ENCODE measurements at places on chromosomes 2 and 18. TPM values are rescaled to one million over a fixed set of nuclear protein-coding genes. Genes with fewer than 3 reads are reported as not detected.
A peak's percentile ranks its signal among the peaks of the same experiment; 100 is the strongest.

DNA sequence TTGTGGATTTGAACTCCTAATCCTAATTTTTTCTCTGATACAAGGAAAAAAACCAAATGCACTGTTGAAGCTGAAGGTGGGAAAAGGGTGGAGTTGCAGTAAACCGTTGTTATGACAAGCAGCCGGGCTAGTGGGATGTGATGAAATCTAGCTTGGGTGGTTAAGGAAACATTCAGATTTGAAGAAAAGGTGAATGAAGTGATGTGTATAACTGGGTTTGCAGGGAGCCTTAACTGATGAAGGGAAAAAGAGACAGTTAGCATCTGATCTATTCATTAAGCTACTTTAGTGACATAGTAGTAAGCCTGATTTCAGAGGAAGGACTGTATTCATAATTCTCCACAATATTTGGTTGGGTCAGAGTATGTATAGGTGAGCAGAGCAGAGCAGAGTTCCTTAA lies 3.5 kb downstream of the EML6 start:
- H3K4me1 ChIP-seq = peaks cover 21% of the 10 kb centered on the region
- H3K36me3 ChIP-seq = no peaks in the 10 kb centered on the region
- no peak overlapping the region for H3K27ac ChIP-seq
- H3K4me3 ChIP-seq = no peak overlapping the region
- DNase-seq = no peak

DNA sequence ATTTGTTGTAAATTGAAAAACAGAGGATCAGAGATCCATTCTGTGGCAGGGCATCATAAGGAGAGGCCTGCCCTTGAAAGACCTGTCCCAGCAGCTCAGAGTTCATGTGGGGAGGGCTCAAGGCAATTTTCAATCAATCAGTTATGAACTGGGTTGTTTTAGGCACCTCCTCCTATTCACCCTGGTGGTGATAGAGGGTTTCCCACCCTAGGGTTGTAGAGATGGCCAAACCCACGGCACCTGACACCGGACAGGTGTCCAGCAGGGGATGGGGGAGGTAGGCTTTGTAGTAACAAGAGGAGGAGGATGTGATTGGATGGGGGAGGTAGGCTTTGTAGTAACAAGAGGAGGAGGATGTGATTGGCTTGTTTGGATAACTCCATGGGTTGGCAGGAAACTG lies 205.7 kb downstream of the SOCS6 start:
- no peaks in the 10 kb centered on the region for H3K36me3 ChIP-seq
- H3K27me3 ChIP-seq = no peaks in the 10 kb centered on the region
- no peak overlapping the region for H3K4me3 ChIP-seq
- H3K4me1 ChIP-seq = no peaks in the 10 kb centered on the region

DNA sequence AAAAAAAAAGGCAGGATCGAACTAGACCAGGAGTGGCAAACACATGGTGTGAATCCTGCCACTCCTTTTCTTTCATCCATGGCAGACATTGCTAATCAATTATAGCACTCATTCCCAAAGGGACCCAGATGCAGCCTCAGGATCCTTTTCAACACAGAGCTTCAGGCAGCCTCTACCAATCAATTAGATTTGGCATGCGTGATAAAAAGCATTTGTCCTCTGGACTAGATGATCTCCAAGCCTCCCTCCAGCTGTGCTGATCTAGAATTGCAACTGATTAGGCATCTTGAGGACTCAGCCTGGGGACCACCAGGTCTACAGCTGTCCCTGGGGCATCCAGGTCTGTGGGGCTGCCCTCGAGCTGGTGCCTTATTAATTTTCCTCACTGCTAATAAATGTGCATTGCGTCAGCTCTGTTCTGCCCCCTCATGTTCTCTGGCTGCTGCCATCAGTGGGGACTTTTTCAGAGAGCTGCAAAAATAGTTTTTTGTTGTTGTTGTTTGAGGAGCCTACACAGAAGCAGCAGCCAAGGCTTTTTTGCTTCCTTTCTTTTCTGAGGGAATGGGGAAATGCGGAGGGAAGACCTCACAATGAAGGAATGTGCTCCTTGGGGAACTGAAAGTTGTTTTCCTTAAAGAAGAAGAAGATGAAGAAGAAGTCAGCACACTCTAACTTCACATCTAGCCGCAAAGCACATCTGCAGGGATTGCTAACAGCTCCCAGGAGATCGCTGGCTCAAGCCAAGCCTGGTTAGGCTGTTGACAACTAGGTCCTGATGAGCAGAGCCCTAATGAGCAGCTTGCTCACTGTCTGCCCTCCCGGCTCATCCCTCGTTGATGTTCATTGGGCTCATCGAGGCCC lies 8.8 kb upstream of the ATOH8 start:
- no peaks in the 10 kb centered on the region for H3K36me3 ChIP-seq
- DNase-seq = peak; percentile 64
- no peak overlapping the region for H3K27ac ChIP-seq
- no peaks in the 10 kb centered on the region for H3K27me3 ChIP-seq
- no peak overlapping the region for H3K4me3 ChIP-seq

DNA sequence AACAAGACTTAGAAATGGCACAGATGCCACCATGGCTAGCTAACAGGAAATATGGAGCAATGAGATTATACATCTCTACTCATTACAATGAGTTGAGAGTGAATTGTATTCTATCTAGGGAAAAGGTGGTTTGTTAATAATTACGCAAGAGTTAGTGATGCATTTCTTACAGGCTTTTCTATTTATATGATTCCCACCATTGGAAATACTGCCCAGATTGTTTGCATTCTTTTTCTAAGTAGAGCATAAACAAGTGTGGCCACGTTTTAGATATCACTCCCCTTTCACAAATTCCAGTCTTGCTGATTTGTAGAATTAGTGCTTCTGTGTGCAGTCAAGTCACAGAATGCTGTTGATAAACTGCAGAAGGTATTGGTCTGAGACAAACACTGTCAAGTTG lies 56.6 kb downstream of the ZNF804A start:
- H3K36me3 ChIP-seq = no peaks in the 10 kb centered on the region
- no peak overlapping the region for H3K27ac ChIP-seq
- peak; percentile 62 for DNase-seq

Gene OSGEPL1
- 4.1 TPM for total RNA-seq
